ENCODE measurements at places on chromosomes 13 and 19.

GRCh38 chr13:52452470-52452869, 2.0 kb upstream of the VPS36 start:
- DNase-seq = no peak

DNA sequence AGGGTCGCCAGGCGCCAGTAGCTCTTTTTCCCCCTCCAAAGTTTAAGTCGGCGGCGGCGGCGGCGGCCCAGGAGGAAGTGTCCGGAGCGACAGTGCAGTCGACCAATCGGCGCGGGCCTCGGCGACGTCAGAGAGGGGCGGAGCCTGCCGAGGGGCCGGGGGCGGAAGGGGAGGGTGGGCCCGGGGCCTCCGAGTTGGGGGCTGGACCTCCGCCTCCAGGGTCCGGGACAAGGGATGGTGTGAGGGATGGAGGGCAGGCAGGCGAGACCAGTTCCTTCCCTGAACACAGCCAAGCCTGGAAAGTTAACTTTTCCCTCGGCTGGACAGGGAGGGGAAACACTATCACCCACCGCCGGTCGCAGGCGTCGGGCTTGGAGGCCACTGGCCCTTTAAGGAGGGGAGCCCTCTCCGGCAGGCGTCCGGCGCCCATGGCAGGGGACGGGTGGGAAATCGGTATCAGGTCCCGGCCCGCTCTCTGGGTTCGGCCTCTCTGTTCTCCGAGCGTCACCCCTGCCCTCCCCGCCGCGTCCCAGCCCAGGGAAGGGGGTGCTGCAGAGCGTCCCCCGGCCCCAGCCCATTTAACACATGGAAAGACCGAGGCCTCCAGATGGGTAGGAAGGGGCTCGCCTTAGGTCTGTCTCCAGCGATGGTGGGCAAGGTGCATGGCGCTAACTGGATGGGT, at the start of gene PRKD2:
Gene PRKD2, minus strand, starts transcription at position 81 of the 682 bp plus-strand sequence. CDS start 744 bp downstream, outside the sequence.
- peak; percentile 96 for DNase-seq

DNA sequence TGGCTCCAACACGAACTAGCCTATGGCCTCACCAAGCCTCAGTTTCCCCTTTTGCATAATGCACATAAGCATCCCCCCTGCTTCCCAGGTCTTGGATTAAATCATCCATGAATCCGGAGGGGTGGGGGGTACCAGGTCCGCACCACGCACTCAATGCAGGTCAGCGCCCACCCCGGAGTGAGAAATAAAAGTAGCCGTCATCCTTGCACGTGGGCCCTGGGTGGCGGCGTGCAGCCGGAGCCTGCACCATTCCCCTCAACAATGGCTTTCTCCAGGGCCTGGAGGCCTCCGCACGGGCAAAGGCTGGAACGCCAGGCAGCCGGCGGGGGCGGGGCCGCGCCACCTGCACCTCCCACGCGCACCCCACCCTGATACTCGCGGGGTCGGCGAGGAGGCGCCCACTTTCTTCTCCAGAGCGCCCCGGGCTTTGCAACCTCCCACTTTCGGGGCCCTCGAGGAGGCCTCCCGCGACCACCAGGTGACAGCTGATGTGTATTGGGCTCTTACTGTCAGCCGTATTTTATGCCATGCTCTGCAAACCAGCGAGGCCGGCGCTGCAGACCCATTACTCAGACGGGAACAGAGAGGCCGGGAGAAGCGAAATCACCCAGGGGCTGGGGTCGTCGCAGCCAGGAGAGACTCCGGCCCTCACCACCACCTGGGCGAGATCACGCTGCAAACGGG, 767 bp upstream of the GADD45B start:
- DNase-seq = peak; percentile 49

GRCh38 chr19:37990362-37990761, 83.4 kb downstream of the SIPA1L3 start:
- no peak for DNase-seq

DNA sequence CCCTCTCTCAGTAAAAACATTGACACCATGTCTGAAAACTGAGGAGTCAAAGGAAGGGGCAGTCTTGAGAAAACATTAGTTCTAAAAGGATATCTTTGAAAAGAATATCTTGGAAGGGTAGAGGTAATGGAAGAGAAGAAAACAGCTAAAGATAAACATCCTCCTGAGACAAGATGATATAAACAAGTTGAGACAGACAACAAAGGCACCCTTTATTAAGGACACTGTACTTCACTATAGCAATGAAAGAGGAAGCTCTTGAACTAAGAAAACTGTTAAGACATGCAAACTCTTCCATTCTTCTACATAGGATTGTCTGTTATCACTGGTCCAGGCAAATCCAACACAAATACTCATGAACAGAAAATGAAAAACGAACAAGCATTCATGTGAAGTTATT, 46.3 kb downstream of the MTMR6 start:
- no peak for DNase-seq

DNA sequence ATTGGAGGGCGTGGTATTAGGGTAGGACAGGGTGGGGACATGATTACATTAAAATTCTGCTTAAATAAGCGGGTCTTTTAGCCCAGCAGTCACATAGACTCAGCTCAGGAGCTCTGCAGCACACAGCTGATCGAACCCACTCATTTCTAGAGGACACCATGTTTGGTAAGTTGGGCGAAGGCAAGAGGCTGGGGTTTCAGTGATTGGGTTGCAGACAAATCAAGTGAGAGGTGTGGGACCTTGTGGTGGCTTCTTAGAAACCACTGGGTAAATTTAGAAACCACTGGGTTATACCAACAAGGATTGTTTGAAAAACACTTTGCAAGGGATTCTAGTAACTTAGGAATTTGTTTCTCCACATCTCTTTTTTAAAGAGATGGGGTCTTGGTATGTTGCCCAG, at the start of gene LEUTX:
Gene LEUTX, plus strand, starts transcription at position 92 of the 400 bp plus-strand sequence. Its CDS starts 67 bp downstream, at position 159.
- no peak for DNase-seq

GRCh38 chr13:99363391-99363790, 56.2 kb upstream of the GPR183 start:
- DNase-seq = no peak

DNA sequence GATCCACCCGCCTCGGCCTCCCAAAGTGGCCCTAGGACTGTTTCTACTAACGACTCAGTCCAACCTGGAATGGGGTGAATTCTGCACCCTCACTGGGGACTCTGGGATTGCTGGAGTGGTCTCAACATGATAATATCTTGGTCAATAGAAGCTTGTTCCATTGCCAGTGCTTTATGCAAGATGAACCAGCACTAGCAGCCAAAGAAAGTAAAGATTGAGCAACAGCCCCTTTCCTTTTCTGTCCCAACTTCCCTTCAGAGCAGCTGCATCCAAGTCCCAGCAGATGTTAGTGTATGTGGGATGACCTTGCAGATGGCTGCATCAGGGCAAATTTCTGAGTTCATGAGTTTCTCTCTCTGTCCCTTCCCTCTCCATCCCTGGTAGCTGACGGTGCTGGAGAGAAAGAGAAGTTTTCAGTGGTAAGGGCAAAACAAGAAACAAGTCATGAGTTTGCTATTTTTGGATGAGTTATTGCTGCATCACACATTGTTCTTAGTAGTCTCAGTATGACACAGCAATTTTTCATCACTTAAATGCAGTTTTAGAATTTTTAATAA, 183.6 kb upstream of the EDNRB start:
- DNase-seq = no peak

All from K562 (cell line).